HT-29 (cell line): ENCODE measurements at places on chromosomes 7 and 10.

DNA sequence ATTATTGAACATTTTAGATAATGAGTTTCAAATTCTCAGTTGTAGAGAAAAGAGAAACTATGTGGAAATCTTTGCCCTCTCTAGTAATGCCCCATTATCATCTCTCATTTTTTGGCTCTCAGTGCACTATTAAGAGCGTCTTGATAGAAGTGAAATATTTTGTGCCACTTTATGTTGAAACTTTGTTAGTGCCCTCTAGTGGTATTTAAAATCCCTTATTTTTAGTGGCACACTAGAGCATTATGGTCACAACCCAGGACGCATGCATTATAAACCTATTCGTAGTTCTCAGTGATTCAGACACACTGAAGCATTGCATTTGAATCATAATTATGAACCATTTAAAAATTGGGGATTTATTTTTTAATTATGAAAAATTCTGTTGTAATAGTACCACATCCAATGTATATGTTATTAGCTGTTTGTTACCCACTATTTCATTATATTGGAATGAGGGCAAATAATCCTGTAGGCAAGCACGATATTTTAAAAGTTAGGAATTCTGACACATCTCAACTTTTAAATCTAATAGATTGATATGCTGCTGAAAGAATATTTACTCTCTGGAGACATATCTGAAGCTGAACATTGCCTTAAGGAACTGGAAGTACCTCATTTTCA is 21.9 kb downstream of the PDCD4 start:
- peak; percentile 72 for DNase-seq

DNA sequence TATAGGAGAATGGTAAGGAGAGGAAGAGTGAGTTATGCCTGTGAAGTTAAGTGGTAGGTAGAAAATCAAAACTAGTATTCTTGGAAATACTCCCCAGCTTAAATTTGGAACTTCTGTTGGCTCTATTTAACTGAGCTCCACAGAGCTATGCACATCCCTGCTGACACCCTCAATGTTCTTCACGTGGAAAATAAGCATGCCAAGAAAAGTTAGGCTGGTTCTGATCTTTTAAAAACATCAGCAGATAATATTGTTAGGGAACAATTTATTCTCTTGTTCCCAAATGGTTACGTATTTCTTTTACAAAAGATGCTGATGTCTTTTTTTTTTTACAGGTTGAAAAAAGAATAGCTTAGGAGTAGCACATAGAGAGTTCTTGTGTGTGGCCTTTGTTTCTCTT is 111.3 kb downstream of the MKLN1 start:
- no peak for DNase-seq

- DNase-seq = no peak
Measured at GRCh38 chr7:144747936-144748335, 87.9 kb downstream of the TPK1 start.

DNA sequence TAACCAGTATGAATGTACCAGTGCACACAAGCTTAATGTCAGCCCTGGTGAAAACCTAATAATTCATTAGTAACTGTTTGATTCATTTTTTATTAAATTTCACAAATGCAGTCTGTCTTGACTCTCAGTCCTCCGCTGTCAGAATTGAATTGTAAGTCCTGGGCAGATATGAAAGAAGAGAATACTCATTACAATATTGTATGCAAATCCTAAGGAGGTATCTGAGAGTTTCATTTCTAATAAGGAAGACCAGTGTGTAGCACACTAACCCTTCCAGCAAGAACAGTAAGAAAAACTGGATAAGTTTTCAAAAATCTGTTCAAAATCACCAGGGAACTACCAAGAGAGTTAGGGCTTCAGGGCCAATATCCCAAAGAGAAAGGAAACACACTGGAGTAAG is 652.1 kb downstream of the SUGCT start:
- DNase-seq = no peak

DNA sequence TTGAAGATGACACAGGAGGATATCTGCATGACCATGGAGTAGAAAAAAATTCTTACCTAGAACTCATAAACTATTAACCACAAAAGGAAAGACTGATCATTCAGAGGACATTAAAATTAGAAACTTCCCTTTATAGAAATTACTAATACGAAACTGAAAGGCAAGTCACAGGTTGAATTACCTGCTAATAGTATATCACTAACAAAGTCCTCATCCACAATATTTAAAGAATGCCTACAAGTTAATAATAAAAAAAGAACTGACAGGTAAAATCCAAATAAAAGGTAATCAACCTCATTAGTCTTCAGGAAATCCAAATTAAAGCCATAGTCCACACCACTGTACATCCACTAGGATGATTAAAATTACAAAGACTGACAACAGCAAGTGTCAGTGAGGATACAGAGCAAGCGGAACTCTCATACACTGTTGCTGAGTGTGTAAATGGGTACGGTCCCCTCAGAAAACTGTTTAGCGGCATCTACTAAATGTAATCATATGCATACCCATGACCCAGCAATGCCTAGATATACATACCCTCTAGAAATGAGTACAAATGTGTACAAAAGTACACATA is 71.2 kb downstream of the ARHGAP21 start:
- DNase-seq = no peak

GRCh38 chr7:84848219-84848973 is 338.5 kb downstream of the SEMA3D start:
- no peak for DNase-seq

- no peak for DNase-seq
Measured at GRCh38 chr7:102201576-102201975, 85.1 kb upstream of the SH2B2 start.

- DNase-seq = peak; percentile 95
Measured at GRCh38 chr10:45672181-45673073, at the start of gene ZFAND4. Gene ZFAND4, minus strand, starts transcription at chr10:45672772. Its CDS starts 9,047 bp downstream, at chr10:45663725.

DNA sequence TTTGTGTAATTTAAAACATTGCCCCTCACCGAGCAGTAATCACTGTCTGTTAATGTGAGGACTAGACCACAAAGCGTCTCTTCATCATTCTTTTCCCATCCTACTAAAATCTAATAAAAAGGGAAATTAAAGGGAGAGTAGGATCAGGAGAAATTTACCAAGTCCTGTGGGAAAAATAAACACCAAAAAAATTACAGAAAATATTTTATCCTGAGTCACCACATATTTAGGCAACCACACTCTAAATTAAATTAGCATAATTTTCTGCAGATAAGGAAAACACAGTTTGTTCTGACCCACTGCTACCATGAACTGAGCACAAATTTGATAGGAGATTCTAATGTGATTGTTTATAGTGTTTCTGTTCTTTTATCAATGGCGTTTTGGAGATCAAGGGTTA is 49.3 kb downstream of the CCDC6 start:
- no peak for DNase-seq

DNA sequence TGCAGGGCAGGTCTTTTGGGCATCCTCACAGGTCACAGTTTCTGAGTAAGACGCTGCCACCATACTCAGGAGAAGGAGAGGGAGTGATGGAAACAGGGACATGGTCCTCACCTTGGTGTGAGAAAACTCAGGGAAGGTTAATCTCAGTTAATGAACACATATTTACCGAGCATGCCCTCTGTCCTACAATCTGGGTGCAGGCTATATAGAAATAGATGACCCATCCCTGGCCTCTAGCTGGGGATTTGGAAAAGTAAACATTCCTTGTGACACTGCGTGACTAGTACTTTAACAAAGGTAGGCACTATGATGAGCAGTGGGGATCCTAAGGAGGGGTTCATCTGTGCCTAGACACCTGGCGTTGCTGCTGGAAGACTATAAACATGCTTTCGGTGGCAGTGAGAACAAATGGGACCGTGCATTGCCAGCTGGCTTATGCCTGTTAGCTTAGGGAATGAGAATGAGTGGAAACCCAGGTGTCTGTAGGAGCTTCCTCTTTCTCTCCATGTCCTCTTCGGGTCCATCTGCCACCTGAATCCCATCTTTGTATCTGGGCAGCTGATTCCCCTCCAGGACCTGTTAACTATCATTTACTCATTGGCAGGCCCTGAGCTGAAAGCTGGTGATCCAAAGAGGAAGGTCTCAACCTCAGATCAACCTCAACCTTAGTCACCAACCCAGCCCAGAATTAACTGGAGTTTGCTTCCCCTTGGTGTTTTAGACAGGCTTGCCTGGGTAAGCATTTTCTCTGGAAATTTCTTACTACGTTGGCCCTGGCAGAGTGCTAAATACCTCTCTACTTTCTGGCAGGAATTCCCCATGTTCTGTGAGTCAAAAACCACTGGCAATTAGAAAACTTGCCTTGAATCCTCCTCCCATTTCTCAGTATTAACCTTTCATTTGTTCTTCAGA is 794 bp downstream of the MBL2 start:
- no peak for DNase-seq

GRCh38 chr10:123682477-123682876 is 16.3 kb downstream of the GPR26 start:
- DNase-seq = no peak

GRCh38 chr10:70858759-70859158 is 29.6 kb downstream of the PCBD1 start:
- DNase-seq = no peak

- DNase-seq = no peak
Measured at GRCh38 chr10:17891435-17891834, 60.3 kb upstream of the SLC39A12 start.

GRCh38 chr7:22173685-22174573 is 183.0 kb downstream of the RAPGEF5 start:
- DNase-seq = peak; percentile 63

GRCh38 chr10:110568055-110568735 is 700 bp downstream of the SMC3 start:
- peak; percentile 37 for DNase-seq

DNA sequence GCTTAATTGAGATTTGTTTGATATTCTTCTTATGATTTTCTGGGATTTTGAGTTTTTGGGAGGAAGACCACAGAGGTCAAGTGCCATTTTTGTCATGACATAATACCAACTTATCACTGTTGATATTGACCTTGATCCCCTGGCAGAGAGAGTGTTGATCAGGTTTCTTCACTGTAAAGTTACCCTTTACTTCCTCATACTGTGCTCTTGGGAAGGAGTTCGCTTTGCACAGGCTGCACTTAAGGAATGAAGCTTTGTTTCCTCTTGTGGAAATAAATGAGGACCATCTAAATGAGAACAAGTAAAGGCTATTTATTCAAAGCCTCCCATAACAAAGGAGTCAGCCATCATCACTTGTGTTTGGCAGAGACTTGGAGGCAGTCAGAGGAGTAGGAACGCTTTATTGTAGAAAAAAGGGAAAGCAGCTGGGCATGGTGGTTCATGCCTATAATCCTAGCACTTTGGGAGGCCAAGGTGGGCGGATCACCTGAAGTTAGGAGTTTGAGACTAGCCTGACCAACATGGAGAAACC is 16.1 kb downstream of the ST7 start:
- no peak for DNase-seq

DNA sequence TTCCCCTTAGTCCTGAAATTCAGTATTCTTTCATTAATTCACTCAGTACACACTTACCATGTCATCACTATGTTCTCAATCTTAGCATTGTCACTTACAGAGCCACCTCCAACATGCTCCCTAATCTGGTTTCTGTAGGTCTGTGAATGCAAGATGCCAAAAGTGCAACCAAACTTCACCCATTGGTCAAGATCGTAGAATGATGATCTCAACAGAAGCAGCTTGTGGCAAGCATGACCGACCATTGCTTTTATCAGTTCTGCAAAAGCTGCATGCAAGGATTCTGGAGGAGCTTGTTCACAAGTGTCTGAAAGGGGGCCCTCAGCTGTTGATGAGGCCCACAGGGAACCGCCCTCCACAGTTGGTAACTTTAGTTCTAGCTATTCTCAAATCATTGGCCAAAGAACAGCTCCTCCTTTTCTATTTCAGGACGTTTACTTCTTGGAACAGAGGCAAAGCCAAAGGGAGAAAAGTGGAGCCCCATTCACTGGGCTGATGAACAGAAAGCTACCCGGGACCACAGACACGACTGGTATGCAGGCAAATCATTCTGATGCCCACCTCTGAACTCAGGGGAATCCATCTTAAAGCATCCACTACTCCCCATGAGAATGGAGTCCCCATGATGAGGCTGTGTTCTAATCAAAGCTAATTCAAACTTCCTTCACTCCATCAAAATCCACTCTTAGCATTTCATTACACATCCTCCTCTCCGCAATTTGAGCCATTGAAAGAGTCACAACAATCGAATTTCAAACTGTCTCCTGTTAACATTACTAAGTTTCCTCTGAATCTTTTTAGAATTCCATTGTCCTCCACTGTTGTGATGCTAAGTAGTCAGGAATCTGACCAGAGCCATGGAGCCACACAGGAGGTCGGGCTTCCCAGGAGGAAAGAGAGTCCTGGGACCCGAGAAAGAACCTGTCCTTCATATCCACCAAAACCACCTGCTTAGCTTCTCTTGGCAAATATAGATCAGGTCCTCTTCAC is 13.9 kb downstream of the GRB10 start:
- no peak for DNase-seq

GRCh38 chr10:31522820-31523219 is 203.8 kb downstream of the ZEB1 start:
- no peak for DNase-seq

DNA sequence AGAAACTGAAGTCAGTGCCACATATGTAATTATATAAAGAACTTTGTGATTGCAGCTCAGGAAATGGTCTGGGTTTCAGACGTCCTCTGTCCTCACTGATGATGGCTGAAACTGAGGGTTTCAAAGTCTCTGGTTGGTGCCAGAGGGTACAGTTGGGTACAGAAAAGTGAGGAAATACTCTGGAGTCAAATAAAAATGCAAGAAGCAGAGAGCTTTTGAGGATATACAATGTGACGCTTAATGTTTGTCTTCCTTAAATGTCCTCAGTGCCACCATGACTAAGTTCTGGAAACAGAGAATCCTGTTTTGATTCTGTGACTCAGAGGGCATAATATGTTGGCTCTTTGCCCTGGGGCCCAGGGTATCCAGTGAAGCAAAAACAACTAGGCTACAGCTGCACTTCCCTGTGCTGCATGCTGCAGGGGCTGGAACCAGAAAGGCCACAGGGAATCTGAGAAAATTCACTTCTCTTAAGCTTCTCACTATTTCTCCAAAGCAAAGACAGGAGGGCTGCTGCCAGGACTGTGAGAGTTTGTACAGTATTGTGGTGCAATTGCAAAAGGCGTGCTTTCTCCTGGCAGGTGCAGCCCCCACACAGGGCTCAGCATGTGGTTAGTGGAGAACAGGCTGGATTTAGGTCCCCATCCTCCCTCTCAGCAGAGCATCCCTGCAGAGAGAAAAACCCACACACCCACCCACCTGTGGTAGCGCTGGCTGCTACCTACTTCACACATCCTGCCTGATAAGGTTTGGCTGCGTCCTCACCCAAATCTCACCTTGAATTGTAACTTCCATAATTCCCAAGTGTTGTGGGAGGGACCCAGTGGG is 169.5 kb upstream of the SVIL start:
- DNase-seq = peak; percentile 88

GRCh38 chr10:124078714-124079113 is 14.7 kb downstream of the CHST15 start:
- DNase-seq = no peak

DNA sequence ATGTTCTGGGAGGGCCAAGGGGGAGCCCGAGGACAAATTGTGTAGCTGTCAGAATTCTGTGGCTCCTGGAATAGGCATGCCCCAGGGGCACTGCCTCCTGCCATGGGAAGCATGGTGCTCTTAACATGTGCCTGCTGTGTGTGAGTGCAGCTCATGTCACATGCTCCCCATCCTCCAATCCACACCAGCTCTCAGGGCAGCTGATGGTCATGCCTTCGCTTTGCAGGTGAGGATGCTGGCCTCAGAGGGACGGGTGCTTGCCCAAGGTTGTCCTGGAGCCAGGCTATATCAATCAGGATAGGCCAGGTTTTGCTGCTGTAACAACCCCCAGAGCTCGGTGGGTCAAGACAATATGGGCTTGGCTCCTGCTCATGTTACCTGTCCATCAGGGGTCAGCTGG is 303.4 kb downstream of the RPS24 start:
- DNase-seq = no peak
